ENCODE measurements at places on chromosomes 4 and X. TPM values are rescaled to one million over a fixed set of nuclear protein-coding genes. Genes with fewer than 3 reads are reported as not detected.

VSIG1 gene
- polyA plus RNA-seq = 0.26 TPM

FAM47A gene
- not detected for polyA plus RNA-seq

CT45A1 gene
- polyA plus RNA-seq = not detected

NDNF gene
- polyA plus RNA-seq = 0.18 TPM

UGT2B10 gene
- polyA plus RNA-seq = not detected

ADD1 gene
- 96.8 TPM for polyA plus RNA-seq

MAOB gene
- not detected for polyA plus RNA-seq

UGDH gene
- polyA plus RNA-seq = 55.4 TPM

TMEM47 gene
- 56.9 TPM for polyA plus RNA-seq

- DNase-seq = no peak
These were observed 26.4 kb downstream of the SPIN3 start for GRCh38 chrX:56968980-56969379.

GRCh38 chr4:145076469-145076855, 21.5 kb downstream of the ANAPC10 start:
- DNase-seq = no peak

- DNase-seq = no peak
These were observed 206.3 kb downstream of the SLC7A11 start for GRCh38 chr4:138035781-138036258.

GRCh38 chr4:90317785-90318184, 190.6 kb downstream of the CCSER1 start:
- DNase-seq = peak; percentile 84

DNA sequence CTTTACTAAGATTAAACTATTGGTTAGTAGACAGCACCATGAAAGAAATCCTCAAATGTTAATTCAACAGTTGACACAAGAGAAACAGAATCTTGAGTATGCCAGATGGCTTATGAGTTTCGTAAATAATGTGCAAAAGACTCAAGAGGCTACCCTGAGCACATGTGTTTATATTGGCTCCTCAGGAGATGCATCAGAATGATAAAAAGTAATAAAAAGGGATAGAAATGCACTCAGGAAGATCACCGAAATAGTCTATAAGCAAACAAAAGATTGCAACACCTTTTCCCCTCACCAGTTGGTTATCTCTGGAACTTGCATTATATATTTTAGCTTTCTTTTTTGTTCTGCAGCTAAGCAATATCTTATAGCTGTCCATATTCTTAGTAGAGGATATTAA, 84.4 kb downstream of the SCFD2 start:
- DNase-seq = no peak

GRCh38 chr4:188110036-188110435, 633 bp upstream of the TRIML2 start:
- DNase-seq = no peak

DNA sequence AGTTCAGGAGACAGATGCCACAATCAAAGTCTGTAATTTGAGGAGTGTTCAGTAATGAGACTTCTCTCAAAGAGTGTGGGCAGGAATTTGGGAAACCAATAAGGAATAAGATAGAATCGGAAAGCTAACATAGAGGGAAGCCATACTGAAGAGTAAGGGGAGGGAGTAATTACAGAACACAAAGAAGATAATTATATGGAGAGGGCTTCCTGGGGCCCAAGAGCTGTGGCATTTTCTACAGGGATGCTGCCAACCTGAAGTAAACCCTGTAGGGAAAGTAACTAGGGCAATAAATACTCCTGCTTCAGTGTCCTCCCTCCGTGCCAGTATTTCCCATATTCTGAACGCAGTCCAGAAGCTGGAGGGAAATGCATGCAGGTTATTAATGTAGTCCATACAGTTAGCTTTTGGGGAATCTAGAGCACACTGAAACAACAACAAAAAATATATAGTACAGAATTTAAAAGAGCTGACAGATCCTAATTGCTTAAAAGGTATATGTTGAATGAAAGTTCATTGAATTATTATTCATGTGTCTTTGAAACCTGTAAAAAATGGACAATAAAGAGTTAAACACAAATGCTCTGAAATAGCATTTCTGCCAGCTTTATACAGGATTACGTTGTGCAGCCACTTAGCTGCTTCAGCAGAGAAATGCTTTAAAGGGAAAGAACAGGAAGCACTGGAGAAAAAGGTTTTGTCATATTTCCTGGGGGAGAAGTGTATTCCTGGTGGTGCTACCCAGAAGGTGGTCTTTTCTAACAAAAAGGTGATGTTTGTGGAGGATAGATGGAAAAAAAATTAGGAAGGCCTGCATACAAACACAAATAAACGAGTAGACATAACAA, 48.0 kb downstream of the CXXC4 start:
- no peak for DNase-seq

- DNase-seq = peak; percentile 10
These were observed 28.7 kb downstream of the DOK7 start for GRCh38 chr4:3491681-3492405.

GRCh38 chrX:152646961-152647360, 9.3 kb downstream of the GABRQ start:
- DNase-seq = no peak

Data from BJ (cell line).